SK-N-MC (cell line): ENCODE measurements at places on chromosomes 3 and 15.

DNA sequence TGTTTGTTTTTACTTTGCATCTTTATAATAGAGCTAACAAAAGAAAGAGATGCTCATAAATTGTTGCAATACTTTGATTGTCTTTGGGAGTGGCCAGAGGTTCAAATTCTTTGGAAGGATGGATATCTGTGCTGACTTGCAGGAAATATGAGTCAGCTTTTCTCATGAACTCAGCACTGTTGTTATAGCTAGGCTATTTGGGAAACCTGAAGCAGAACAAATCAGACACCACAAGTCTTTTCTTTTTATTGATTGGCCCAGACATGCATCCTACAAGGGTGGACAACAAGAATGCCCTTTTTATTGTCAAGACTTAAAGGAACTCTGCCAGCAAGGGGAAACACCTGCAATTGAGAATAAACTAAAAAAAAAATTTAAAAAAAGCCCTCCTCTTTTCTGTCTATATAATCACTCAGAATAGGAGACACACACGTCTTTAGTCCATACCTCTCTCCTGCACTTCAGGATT lies 4.6 kb upstream of the DENND4A start:
- no peak for DNase-seq

DNA sequence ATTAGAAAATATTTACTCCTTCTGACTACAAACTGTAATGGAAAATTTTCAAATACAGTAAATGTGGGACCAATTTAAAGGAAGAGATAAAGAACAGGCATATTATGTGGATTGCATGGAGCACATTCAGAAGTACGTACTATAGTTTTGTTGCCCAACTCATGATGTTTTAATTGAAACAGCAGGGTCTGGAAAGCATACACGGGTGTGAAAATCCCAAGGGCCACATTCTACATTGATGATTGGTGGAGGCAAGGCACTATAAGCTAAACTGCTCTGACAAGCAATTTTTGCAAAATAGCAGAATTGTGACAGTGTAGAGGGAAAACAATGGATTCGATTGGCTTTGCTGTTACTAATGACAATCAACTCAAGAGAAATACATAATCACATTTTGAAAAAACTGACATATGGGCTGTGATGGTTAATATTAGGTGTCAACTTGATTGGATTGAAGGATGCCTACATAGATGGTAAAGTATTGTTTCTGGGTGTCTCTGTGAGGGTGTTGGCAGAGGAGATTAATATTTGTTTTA lies 458.6 kb downstream of the PYDC2 start:
- peak; percentile 24 for DNase-seq

DNA sequence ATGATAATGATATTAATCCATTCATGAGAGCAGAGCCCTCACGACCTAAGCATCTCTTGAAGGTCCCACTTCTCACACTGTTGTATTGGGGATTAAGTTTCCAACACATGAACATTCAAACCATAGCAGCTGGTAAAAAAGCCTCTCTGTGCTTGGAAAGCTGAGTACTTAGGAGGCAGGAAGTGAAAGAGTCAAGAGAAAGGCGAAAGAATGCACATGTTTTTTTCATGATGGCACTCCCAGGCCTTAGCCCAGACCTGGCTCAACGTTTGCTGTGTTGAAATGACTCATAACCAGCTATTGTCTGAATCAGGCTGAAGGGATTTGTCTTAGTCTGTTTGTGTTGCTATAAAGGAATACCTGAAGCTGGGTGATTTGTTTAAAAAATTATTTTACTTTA lies 84.4 kb upstream of the RGMA start:
- DNase-seq, result no peak

GRCh38 chr15:57217778-57218598 lies 158.3 kb upstream of the CGNL1 start:
- DNase-seq, result no peak

GRCh38 chr15:52361975-52362494 lies 66.4 kb upstream of the MYO5C start:
- no peak for DNase-seq

- no peak for DNase-seq
These were observed 3.8 kb upstream of the PRR20G start for GRCh38 chr3:127291611-127292010.

GRCh38 chr3:31544634-31545033 lies 11.9 kb downstream of the STT3B start:
- DNase-seq, result no peak

GRCh38 chr3:192339214-192339613 lies 388.1 kb downstream of the FGF12 start:
- DNase-seq, result no peak

DNA sequence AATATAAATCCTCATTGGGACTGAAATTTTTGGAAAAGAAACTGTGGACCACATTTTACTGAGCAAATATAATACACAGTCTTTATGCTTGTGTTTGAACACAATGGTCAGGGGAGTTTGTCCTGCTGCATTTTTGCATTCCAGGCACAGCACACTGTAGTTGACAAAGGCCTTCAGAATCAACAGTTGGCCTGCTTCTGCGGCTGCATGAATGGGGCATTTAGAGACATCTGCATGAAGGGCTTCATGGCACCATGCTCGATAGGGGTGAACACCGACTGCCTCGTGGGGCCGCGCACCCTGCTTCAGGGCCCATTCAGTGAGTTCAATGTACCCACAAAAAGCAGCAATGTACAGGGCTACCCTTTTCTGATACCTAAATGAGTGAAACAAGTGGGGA lies 15.4 kb upstream of the COMMD2 start:
- DNase-seq, result no peak

DNA sequence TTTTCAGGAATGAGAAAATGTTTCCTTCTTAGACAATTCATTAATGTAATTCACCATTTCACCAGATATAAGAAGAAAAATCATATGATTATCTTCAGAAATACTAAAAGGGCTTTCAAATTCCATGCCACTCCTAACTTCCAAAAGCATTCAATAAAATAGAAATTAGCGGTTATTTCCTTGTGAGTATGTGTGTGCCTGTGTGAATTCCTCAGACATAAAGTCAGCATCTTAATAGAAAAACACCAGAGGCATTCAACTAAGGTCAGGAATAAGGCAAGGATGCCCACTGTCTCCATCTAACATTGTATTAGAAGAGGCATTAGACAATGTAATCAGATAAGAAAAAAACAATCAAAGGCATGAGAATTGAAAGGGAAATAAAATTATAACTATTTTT lies 88.4 kb downstream of the PLCH1 start:
- DNase-seq, result no peak

- DNase-seq, result no peak
These were observed 12.1 kb downstream of the ARPP21 start for GRCh38 chr3:35651426-35651825.

GRCh38 chr3:43366885-43367284 lies 80.5 kb downstream of the SNRK start:
- no peak for DNase-seq

- DNase-seq, result no peak
These were observed 35.1 kb downstream of the NGLY1 start for GRCh38 chr3:25748189-25748588.

DNA sequence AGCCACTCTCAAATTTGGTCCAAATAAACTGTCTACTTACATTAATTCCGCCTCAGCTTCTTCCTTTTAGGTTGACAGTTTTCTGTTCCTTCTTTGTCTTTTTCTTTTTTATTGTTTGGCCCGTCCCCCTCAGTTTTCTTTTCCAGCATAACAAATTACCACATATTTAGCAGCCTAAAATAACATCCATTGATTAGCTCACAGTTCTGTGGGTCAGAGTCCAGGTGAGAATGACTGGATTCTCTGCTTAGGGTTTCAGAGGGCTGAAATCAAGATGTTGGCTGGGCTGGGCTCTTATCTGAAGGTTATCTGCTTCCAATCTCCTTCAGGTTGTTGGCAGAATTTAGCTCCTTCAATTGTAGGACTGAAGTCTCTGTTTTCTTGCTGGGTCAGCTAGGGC lies 24.6 kb upstream of the LCTL start:
- DNase-seq, result no peak

- no peak for DNase-seq
These were observed 16.5 kb upstream of the CYP11A1 start for GRCh38 chr15:74383695-74384565.

- DNase-seq, result no peak
These were observed 69.5 kb upstream of the SUCLG2 start for GRCh38 chr3:67723863-67724262.

- DNase-seq, result no peak
These were observed 134.6 kb upstream of the ROPN1 start for GRCh38 chr3:124126436-124127023.
